Activated CD4-positive, alpha-beta T cell treated with anti-CD3 and anti-CD28 coated beads, Interleukin-2, amount 50 U/mL, for 1 hour (primary cell): ENCODE measurements at places on chromosomes 1 and 21.

DNA sequence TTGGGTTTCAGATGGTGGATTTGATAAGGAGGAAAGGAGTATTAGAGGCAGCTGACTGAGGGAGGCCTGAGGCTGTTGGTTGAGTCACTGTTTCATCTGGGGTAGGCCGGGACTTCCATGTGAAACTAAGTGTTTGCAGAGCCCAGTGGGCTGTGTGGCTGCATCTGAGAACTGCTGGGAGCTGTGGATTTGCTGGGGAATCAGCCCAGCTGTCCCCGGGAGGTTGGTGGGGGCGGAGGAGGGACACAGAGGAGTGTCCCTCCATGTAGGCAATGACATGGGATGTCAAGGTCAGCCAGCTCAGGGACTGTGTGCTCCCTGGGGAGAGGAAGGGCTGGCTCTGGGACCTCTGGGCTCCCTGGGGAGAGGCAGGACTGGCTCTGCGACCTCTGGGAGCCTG, 36.4 kb downstream of the SLC2A7 start:
- no peak for DNase-seq

GRCh38 chr21:42051788-42052187, 19.3 kb upstream of the UMODL1 start:
- no peak for DNase-seq

- no peak for DNase-seq
Measured at GRCh38 chr1:228242409-228242808, 34.6 kb downstream of the OBSCN start.

GRCh38 chr1:63937461-63938022, 163.7 kb downstream of the ROR1 start:
- DNase-seq, result no peak

GRCh38 chr1:202976633-202977032, 9.6 kb upstream of the CYB5R1 start:
- DNase-seq, result no peak

DNA sequence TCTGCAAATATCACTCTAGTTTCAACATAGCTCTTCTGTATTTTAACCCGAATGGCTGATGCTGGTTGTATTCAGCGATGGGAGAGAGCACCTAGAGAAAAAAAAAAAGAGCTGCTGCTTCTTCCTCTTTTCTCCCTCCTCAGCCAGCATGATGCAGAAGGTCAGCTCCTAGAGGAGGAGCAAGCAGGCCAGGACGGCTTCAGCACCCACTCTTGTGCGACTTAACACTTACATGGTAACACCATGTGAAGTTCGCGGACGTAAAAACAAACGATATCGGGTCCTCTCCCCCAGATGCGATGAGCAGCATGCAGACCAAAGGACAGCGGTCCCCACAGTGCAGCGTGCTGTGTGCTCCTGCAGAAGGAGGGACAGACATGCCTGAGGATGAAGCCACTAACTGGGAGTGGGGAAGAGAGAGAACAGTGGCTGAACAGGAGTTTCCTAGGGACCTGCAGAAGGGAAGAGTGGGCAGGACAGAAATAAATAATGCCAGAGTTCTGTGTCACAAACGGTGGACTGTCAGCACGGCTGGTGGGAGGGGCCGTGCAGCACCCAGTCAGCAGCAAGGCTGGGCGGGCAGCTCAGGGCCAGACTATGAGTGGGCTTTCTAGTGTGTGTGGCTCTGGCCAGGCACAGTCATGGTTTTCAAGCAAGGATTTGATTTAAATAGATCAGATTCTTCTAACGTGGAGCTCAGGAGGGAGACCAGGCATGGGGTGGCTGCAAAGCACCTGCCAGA, 11.4 kb upstream of the B3GALT5 start:
- no peak for DNase-seq

DNA sequence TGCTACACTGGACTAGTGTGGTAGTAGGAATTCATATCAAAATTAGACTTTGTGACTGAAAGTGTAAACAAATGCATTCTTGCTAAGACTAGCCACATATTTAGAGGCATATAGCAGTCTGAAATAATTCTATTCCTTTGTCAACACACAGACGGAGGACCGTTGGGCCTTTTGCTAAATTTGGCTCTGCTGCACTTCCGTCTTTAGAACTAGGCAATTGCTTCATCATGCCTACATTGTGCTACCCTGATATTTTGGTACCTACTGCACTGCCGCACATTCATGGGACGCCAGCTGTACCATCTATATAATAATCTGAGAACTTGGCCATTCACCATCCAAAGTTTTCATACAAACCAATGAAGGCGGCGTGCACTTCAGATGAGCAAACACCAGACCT, 346.8 kb downstream of the KIF26B start:
- DNase-seq, result no peak

DNA sequence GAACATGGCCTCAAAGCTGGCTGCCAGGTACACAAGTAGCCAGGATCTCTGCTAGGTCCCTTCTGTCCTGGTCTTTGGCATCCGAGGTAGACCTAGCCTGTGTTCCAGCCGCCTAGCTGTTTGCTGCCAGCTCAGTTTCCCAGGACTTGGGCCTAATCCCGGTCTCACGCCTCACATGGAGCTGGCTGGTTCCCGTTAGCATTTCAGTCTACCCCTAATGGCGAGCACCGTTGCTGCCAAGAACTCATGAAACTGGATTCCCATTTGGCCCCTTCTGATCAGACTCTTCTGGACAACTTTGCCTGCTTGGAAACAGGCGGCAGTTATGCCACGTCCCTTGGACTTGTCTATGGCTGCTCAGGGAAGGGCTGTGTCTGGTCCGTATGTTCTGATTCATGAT, 26.2 kb upstream of the HHAT start:
- no peak for DNase-seq

DNA sequence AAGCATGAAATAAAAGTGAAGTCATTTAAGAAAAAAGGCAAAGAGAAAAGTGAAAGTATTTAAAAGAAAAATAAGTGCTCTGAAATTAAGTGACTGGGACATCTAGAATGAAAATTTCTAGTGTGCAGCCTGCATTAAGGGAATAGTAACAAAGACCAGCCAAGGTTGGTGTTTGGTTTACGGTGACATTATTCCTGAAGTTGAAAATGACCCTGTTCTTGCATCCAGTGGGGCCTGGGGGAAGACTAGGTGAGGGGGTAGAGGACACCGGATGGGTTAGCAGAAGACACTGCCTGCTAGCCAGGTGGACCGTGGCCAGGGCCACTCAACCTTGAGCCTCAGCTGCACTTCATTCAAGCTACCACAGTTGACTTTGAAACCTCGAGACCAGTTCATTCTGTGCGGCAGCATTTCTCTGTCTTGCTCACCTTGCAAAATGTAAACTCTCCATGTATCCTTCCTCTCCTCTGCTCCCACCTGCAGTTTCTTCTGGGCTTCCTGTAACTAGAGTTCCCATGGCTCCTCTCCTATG, 14.3 kb upstream of the KCNK1 start:
- DNase-seq, result no peak

DNA sequence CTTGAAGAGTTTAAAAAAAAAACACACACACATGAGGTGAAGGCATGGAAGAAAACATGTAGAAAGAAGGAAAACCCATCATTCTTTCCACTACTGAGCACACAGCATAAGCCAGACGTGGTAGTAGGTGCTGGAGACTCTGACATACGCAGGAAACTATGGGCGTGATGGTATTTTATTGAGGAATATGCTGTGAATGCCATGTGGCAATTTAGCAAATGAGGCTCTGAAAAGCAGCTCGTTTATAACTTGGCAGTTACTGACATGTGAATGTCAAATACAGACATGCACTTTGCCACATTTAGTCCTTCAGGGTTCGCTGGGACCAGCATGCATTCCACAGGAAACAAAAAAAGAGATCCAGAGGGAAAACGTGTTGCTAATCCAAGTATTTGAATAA, 74.3 kb upstream of the IFNAR2 start:
- DNase-seq, result no peak

GRCh38 chr1:108072212-108072611, 107.2 kb upstream of the VAV3 start:
- DNase-seq, result no peak

DNA sequence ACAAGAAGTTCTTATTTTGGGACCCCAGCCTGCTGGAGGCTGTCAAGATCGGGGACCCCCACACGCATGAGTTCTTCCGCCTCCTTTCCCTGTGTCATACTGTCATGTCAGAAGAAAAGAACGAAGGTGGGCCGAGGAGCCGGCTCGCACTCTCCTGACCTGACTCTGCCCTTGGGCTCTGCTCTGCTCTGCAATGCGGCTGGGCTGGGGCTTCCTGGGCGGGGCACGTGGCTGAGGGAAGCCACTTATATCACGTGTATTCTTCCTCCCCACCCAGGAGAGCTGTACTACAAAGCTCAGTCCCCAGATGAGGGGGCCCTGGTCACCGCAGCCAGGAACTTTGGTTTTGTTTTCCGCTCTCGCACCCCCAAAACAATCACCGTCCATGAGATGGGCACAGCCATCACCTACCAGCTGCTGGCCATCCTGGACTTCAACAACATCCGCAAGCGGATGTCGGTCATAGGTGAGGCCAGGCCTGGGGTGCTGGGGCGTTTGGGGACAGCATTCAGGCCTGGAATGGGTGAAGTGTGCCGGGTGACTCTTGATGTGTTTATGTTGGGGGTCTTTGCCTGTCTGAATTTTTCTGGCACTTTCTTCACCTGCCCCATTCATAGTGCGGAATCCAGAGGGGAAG, 17.6 kb downstream of the ATP8B2 start:
- peak; percentile 69 for DNase-seq

GRCh38 chr1:180268556-180269075, 38.6 kb downstream of the LHX4 start:
- no peak for DNase-seq

GRCh38 chr1:246160905-246161304, 346.2 kb downstream of the SMYD3 start:
- peak; percentile 5 for DNase-seq

- DNase-seq, result no peak
Measured at GRCh38 chr1:35536556-35537162, 20.5 kb downstream of the KIAA0319L start.

- DNase-seq, result no peak
Measured at GRCh38 chr1:26728645-26729044, 32.8 kb downstream of the ARID1A start.

GRCh38 chr1:160256396-160257046, 5.8 kb downstream of the DCAF8 start:
- DNase-seq, result no peak

GRCh38 chr1:92577261-92577895, 90.7 kb upstream of the GFI1 start:
- DNase-seq, result no peak

DNA sequence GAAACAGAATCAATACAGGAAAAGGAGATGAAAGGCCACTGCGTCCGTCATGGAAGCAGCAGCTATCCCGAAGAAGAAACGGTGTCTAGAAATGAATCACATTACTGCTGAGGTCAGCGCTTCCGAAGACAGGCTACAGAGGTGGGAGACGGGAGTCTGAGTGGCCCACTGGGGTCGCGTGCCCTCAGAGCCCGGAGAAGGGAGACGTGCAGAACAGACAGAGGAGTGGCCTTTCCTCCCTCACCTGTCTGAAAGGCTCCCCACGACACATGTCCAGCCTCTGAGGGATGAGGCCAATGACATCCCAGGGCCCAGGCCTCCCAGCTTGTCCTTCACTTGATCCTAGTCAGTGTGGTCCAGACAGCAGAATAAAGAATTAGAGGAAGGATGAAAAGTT, 35.9 kb downstream of the VPS26C start:
- DNase-seq, result no peak

DNA sequence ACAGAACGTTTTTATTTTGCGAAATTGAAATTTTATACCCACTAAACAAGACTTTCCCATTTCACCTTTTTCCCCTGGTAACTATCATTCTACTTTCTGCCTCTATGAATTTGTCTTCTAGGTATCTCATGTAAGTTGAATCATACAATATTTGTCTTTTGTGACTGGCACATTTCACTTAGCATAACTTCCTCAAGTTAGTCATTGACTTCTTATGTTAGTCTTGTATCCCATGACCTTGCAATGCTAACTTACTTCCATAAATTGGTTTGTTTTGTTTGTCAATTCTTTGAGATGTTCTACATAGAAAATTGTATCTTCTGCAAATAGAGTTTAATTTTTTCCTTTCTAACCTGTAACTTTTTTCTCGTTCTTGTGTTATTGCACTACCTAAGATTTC, 26.9 kb downstream of the SH3BP5L start:
- no peak for DNase-seq

DNA sequence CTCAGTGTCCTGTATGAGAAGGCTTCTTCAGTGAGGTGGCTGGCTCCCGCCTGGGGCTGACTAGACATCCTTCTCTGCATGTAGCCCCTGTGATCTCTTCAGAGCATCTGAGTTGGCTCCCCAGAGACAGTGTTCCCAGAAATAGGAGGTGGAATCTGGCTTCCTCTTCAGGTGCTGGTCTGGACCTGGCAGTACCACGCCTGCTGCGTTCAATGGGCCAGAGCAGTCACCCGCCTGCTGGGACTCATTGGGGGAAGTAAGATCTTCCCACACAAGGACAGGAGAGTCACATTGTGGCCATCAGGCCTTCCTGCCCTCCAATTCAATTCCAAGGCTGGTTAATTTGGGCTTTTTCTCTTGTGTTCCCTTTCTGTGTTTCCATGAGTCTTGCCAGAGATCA, 51.0 kb downstream of the ADARB1 start:
- no peak for DNase-seq

- no peak for DNase-seq
Measured at GRCh38 chr1:30420519-30421050, 302.8 kb downstream of the MATN1 start.

- DNase-seq, result no peak
Measured at GRCh38 chr1:207805841-207806421, 54.1 kb downstream of the CD46 start.

GRCh38 chr1:192907545-192908243, 98.9 kb downstream of the RGS2 start:
- DNase-seq, result no peak
